ENCODE measurements at places on chromosomes 13 and 19.

DNA sequence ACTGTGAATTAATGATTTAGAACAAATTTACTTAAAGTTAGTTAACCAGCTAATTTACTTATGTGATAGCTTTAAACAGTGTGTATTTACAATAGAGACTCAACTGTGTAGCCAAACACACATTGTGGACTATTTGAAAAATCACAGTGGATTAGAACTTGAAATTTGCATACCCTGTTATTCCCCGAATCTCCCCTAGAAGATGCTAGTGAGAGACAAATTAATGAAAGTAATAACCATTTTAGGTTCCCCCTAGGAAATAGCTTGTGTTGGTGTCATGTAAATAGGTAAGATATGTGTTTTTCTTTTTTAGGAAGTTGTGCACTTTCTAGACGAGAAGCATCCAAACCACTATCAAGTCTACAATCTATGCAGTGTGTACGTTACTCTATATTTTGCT, 98.5 kb downstream of the C1QTNF9 start:
- no peak for DNase-seq

- DNase-seq, result no peak
These were observed 4.5 kb downstream of the MIR17HG start for GRCh38 chr13:91351980-91352379.

- DNase-seq, result no peak
These were observed 11.2 kb downstream of the FBN3 start for GRCh38 chr19:8138201-8138600.

DNA sequence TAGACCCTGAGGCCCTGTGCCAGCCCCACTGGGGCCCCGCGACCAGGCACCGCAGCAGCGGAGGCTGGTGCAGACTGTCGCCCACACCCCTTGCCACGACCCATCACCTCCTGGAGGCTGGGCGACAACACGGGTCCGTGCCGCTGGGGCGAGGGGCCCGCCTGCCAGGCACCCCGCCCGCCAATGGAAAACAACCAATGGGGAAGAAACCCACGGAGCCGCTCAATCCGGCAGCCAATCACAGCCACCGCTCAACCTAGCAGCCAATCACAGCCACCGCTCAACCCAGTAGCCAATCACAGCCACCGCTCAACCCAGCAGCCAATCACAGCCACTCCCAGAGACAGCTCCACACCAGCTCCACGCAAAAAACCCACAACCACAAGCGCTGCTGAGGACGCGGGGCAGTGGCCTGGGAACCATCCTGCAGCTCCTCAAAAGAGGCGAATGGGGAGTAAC, 29.7 kb downstream of the GPX4 start:
- DNase-seq, result peak; percentile 48

- DNase-seq, result no peak
These were observed 1251.9 kb upstream of the SLC10A2 start for GRCh38 chr13:104318121-104318520.

DNA sequence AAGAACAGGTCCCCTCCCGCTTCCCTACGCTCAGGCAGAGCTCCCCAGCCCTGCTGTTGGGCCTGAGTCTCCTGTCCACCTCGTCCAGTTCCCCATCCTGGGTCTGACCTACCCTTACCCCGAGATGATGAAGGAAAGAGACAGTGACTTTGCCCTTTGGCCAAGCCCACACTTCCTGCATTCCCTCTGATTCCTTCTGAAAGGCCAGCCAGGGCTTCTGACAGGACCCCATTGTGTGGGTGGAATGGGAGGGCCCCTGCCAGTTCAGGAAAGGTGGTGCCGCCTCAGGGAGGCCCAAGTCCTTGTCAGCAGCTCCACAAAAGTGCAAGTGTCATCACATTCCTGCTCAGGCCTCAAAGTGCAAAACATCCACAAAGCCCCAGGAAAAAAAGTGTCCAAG, 177.8 kb downstream of the PAN3 start:
- no peak for DNase-seq

- no peak for DNase-seq
These were observed 145.3 kb downstream of the PDS5B start for GRCh38 chr13:32731576-32731975.
